Epithelial cell of umbilical artery (primary cell): ENCODE measurements at places on chromosomes 4 and X. TPM values are rescaled to one million over a fixed set of nuclear protein-coding genes. Genes with fewer than 3 reads are reported as not detected.

CENPE gene
- total RNA-seq = 22.1 and 30.7 TPM in 2 replicates

RAB41 gene
- not detected in 2 replicates for total RNA-seq

CLCN3 gene
- total RNA-seq = 39.6 and 56.1 TPM in 2 replicates

GABRQ gene
- not detected in 2 replicates for total RNA-seq

PROM1 gene
- total RNA-seq = 0.30 and 0.65 TPM in 2 replicates

XAGE1A gene
- total RNA-seq = not detected in 2 replicates
